Thymus (tissue), 14 donors: ENCODE measurements at places on chromosomes 7 and 10. TPM values are rescaled to one million over a fixed set of nuclear protein-coding genes. Genes with fewer than 3 reads are reported as not detected.

DNA sequence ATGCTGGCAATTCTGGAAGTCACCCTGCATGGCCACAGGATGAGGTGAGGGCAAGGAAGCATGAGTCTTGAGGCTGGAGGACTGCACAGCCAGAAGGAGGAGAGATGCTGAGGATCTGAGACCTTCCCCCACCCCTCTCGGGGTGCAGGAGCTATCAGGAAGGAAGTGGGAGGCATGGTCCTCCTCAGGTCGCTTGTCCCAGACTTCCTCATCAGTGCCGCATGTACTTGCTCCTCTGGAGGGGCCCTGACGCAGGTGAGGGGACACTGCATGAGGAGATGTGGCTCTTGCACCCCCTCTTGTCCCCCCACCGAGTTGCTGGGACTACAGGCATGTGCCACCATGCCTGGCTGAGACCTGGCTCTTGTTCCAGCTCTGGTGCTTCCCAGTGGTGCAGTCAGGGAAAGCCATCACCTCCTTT lies 5.7 kb upstream of the ZMIZ1 start:
- DNase-seq, result no peak
- no peaks in the 10 kb centered on the region for H3K27me3 ChIP-seq
- H3K4me3 ChIP-seq, result no peak overlapping the region
- peaks cover 58% of the 10 kb centered on the region for H3K4me1 ChIP-seq
- no peak overlapping the region for H3K27ac ChIP-seq
- H3K36me3 ChIP-seq, result no peaks in the 10 kb centered on the region

GRCh38 chr7:4525884-4526283 lies 156.2 kb upstream of the FOXK1 start:
- no peaks in the 10 kb centered on the region for H3K4me1 ChIP-seq
- DNase-seq, result no peak
- H3K4me3 ChIP-seq, result no peak overlapping the region
- H3K27me3 ChIP-seq, result no peaks in the 10 kb centered on the region

DNA sequence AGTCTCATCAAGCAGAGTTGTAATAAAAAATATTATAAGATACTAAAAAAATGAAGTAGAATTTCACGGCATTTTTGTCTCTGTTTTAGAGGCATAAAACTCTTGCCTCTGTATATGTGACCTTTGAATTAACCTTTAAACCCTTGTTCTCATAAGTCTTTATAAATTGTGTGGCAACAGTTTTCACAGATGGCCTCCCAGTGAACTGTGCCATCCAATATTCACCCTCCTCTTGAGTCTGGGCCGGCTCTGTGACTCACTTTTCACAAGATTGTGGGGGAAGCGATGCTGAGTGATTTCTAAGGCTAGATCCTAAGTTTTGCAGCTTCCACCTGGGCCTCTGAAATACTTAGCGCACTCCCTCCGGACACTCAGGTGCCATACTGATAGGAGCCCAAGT lies 4.6 kb upstream of the USP6NL start:
- H3K4me1 ChIP-seq, result peaks cover 9% of the 10 kb centered on the region
- no peak overlapping the region for H3K4me3 ChIP-seq
- no peaks in the 10 kb centered on the region for H3K36me3 ChIP-seq
- no peak for DNase-seq
- H3K27ac ChIP-seq, result no peak overlapping the region

- no peaks in the 10 kb centered on the region for H3K27me3 ChIP-seq
- DNase-seq, result no peak
Observed at GRCh38 chr10:42652858-42653257, 14.5 kb upstream of the ZNF33B start.

DNA sequence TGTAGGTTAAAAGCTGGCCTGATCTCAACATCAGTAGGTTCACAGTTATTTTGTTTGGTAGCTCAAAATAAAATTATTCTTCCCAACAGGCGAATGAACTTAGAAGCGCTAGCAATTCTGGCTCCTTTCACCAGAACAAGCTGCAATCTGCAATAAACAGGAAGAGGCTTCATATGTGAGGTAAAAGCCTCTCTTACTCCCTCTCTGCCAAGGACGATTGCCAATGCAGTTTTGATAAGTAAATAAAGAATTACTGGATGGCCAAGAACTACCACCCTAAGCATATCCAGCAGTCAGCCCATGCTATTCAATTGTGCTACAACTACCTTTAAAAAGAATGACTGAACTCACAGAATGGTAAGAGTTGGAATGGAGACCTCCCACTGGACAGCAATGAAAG lies 150.0 kb upstream of the LAMB4 start:
- DNase-seq, result no peak
- no peaks in the 10 kb centered on the region for H3K27me3 ChIP-seq
- H3K4me3 ChIP-seq, result no peak overlapping the region
- no peaks in the 10 kb centered on the region for H3K4me1 ChIP-seq

The SUN3 gene
- 1.1 TPM for total RNA-seq

The PPP3CB gene
- total RNA-seq, result 14.7 TPM

The PODXL gene
- total RNA-seq, result 3.4 TPM

The CALML5 gene
- total RNA-seq, result 32.6 TPM

GRCh38 chr10:17847585-17848296 lies 38.6 kb downstream of the MRC1 start:
- no peaks in the 10 kb centered on the region for H3K27me3 ChIP-seq
- H3K27ac ChIP-seq, result no peak overlapping the region
- no peak overlapping the region for H3K4me3 ChIP-seq
- DNase-seq, result no peak
- H3K4me1 ChIP-seq, result peaks cover 2% of the 10 kb centered on the region

DNA sequence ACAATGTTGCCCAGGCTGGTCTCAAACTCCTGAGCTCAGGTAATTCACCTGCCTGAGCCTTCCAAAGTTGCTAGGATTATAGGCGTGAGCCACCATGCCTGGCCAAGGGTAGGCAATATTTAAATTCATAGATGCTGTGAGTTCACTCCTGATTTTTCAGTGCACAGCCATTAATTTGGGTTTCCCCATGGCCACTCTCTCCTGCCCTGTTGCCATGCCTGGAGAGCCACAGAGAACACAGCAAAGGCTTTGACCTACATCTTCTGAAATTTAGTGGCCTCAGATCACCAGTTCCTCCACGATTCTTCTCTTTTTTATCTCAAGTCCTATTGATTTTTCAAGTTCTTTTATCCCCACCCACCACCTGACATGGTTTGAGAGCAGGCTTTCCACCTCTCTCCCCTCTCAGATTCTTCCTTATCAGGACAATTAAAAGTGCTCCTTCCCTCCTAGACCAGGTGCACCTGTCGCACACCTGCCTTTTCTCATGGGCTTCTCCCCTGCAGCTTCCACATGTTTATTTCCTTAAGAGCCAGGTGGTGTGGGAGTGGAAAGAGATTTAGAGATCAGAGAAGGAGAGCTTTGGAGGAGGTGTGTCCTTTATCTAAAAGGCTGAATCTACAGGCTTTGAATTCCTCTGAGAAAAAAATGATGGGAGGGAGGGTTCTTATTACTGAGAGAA lies 123.8 kb downstream of the ADRA2A start:
- no peaks in the 10 kb centered on the region for H3K4me1 ChIP-seq
- DNase-seq, result no peak
- no peak overlapping the region for H3K4me3 ChIP-seq
- H3K36me3 ChIP-seq, result no peaks in the 10 kb centered on the region
- H3K27me3 ChIP-seq, result no peaks in the 10 kb centered on the region
- H3K27ac ChIP-seq, result no peak overlapping the region

GRCh38 chr7:37216923-37217322 lies 231.7 kb downstream of the ELMO1 start:
- no peak overlapping the region for H3K4me3 ChIP-seq
- DNase-seq, result no peak
- no peak overlapping the region for H3K27ac ChIP-seq
- no peaks in the 10 kb centered on the region for H3K36me3 ChIP-seq
- H3K27me3 ChIP-seq, result no peaks in the 10 kb centered on the region

- H3K27ac ChIP-seq, result no peak overlapping the region
- DNase-seq, result no peak
- H3K4me3 ChIP-seq, result no peak overlapping the region
- no peaks in the 10 kb centered on the region for H3K36me3 ChIP-seq
- no peaks in the 10 kb centered on the region for H3K4me1 ChIP-seq
- H3K27me3 ChIP-seq, result no peaks in the 10 kb centered on the region
Observed at GRCh38 chr7:28871631-28872030, 86.5 kb downstream of the TRIL start.

- no peak for DNase-seq
- no peaks in the 10 kb centered on the region for H3K4me1 ChIP-seq
- H3K27me3 ChIP-seq, result peaks cover 28% of the 10 kb centered on the region
Observed at GRCh38 chr10:48519481-48520183, 85.2 kb downstream of the ARHGAP22 start.

The MKX gene
- total RNA-seq, result 0.05 TPM

DNA sequence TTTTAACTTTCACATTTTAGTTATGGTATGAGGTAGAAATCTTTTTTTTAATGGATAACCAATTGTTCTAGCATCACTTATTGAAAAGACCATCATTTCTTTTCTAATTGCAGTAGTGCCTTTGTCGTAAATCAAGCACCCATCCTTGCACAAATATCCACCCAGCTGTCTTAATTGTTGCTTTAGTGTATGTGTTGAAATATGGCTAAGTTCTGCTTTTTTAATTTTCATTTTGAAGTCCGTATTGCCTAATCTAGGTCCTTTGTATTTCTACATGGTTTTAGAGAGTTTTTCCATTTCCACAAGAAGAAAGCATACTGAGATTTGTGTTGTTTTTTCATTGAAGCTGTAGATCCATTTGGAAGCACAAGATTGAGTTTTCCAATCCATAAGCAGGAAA lies 259.6 kb upstream of the SEMA3E start:
- H3K27ac ChIP-seq, result no peak overlapping the region
- DNase-seq, result no peak
- no peaks in the 10 kb centered on the region for H3K36me3 ChIP-seq

The CABCOCO1 gene
- total RNA-seq, result 0.14 TPM

- no peaks in the 10 kb centered on the region for H3K27me3 ChIP-seq
- H3K4me1 ChIP-seq, result peaks cover 32% of the 10 kb centered on the region
- DNase-seq, result peak; percentile 60
Observed at GRCh38 chr7:50142425-50143017, 49.5 kb upstream of the ZPBP start.

DNA sequence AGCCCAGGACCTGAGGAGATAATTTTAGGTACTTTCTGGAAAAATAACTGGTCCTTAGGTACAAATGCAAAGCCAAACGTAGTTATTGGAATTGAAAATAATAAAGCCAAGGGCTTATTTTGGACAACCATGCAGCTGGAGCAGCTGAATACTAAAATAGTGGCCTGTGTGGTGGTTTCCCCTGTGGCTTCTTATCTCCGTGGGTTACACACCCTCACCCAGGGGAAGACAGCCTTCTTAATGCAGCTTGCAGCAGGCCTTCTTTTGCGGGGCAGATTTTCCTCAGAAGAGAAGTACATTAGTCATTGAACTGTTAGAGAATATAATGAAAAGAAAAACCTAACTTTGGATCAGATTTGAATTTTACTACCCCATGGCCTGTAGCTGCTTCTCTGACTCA lies 133.5 kb downstream of the ST7 start:
- no peak overlapping the region for H3K27ac ChIP-seq
- no peak overlapping the region for H3K4me3 ChIP-seq
- peaks cover 37% of the 10 kb centered on the region for H3K4me1 ChIP-seq
- DNase-seq, result no peak
- no peaks in the 10 kb centered on the region for H3K36me3 ChIP-seq

DNA sequence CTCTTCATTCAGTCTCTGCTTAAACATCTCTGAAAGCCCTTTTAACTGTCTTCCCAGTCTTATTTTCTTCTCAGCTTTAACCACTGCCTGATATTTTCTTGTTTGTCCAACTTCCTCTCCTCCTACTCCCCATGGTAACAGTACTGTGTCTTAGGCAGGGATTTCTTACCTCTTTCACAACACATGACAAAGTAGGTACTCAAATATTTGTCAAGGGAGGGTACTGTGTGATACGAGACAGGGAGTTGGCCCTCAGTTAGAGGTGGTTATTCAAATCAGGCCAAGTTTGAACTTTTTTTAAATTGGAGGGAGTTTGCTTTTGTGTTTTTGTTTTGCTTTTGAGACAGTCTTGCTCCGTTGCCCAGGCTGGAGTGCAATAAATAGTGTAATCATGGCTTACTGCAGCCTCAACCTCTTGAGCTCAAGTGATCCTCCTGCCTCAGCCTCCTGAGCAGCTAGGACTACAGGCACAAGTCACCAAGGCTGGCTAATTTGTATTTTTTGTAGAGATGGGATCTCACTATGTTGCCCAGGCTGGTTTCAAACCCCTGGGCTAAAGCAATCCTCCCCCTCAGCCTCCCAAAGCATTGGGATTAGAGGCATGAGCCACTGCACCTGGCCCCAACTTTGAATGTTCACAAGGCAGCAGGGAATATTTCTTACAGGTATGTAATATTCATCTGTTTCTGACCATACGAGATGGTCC lies 2.5 kb upstream of the KPNA7 start:
- H3K27ac ChIP-seq, result no peak overlapping the region
- H3K36me3 ChIP-seq, result no peaks in the 10 kb centered on the region
- no peak for DNase-seq
- H3K27me3 ChIP-seq, result no peaks in the 10 kb centered on the region
- no peaks in the 10 kb centered on the region for H3K4me1 ChIP-seq
- H3K4me3 ChIP-seq, result no peak overlapping the region

DNA sequence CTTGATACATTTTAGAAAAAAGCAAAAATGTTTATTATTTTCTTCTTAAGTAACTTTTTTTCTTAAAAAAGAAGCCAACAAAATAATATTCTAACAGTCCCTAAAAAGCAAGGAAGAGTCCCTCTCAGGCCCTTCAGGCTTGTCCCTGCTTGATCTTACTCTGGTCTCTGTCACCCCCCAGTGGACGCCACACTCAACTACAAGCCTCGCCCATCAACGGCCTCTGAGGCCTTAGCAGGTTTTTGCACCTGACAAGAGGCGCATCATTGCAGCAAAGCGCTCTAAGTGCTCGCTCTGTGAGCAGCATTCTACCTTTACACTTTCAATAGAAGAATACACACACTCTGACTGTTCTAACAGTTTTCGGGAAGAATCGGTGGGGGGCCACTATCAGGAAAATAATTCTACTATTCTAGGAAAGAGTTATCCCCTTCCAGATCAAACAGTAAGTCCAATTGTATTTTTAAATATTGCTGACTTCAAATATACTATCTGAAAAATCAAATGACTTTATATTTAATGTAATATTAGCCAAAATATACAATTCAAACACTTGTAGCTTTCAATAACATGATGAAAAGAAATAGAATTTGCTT lies 139.2 kb downstream of the USP6NL start:
- H3K27me3 ChIP-seq, result no peaks in the 10 kb centered on the region
- H3K27ac ChIP-seq, result no peak overlapping the region
- no peak overlapping the region for H3K4me3 ChIP-seq
- H3K36me3 ChIP-seq, result peaks cover 10% of the 10 kb centered on the region

DNA sequence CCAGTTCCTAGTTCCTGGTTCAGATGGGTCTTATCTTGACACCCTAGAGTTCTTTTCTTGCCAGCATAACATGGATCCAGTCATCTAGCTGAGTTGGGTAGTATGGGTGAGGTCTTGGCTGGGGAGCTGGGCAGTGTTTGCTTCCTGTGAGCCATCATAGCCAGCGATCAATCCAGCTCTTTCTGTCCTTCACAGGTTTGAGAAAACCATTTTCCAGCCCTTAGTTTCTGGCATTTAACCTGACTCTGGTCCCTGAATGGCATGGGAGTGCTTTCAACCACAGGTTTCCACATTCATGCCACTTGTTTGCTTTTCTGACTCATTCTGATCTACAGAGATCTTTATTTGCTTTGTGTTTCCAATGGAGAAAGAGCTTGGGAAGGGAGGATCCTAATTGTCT lies 8.6 kb downstream of the SLC13A1 start:
- H3K4me3 ChIP-seq, result no peak overlapping the region
- no peaks in the 10 kb centered on the region for H3K36me3 ChIP-seq
- H3K27me3 ChIP-seq, result no peaks in the 10 kb centered on the region
- no peak overlapping the region for H3K27ac ChIP-seq
- no peaks in the 10 kb centered on the region for H3K4me1 ChIP-seq
